ENCODE measurements at places on chromosomes 7 and 10.

- DNase-seq = no peak
Observed at GRCh38 chr7:289209-289755, 688 bp upstream of the FOXL3 start.

DNA sequence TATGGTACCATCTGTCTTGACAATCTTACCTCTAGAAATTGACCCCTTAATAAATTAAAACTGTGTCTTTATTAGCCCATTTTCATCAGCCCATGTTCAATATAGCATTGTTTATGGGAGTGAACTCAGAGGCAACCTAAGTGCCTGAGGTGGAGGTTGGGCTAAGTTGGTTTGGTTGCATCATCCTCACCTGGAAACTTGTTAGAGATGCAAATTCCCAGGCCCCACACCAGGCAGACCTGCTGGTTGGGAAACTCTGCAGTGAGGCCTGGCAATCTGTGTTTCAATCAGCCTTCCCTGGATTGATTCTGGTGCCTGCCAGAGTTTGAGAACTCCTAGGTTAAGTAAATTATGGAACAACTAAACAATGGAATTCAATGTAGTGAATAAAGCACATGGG, 9.4 kb upstream of the FAM170B start:
- DNase-seq = no peak

GRCh38 chr7:123415625-123416024, 118.8 kb downstream of the IQUB start:
- no peak for DNase-seq

- no peak for DNase-seq
Observed at GRCh38 chr7:125390981-125391380, 461.4 kb upstream of the POT1 start.

- DNase-seq = peak; percentile 36
Observed at GRCh38 chr10:96642973-96643372, 56.2 kb upstream of the TM9SF3 start.

DNA sequence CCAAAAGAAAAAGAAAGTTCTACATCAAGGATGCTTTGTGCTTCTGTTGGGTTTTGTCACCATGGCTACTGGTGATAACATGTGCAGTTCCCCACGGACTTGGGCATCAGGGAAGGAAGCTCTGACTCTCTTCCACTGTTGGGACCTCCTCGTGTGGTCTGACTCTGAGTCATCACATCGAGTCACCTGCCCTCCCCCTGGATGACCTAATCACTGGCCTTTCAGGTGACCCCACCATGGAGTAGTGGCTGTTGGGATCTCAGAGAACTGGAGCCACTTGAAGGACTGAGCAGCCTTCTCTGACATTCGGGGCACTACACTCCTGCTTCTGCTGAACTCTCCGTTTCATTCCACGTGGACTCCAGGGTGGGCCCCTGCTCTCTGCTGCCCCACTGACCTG, 60.8 kb upstream of the DOCK1 start:
- DNase-seq = no peak

GRCh38 chr10:42877496-42878030, 95.0 kb downstream of the BMS1 start:
- no peak for DNase-seq

DNA sequence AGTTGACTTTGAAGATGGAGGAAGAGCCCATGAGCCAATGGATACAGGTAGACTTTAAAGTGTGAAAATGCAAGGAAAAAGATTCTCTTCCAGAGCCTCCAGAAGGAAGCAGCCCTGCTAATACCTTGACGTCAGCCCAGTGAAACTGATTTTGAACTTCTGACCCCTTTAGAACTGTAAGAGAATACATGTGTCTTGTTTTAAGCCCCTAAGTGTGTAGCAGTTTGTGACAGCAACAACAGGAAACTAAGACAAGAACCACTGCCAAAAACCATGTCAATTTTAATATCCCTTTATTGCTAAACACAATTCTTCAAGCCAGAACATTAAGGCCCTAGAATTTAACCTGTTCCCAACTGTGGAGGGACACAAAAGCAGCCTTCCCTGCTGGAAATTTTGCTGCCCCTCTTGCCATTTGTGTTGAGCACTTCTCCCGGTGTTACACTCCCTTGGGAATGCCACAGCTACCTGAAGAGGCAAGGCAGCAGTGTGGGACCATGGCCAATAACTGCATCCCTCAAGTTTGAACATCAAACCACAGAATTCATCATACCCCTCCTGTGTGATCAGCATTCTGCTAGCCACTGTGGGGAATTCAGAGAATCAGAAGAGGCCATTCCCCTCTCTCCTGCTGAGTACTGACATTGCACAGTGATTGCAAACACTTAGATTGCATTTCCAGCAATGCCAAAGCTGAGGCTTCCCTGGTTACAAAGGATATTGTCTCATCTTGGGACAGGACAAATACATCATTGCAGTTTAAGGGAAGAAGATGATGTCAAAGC, 12.3 kb upstream of the CCDC172 start:
- no peak for DNase-seq

- DNase-seq = no peak
Observed at GRCh38 chr10:78742730-78743615, 325.8 kb upstream of the ZMIZ1 start.

- DNase-seq = no peak
Observed at GRCh38 chr10:93461109-93461806, 20.9 kb downstream of the MYOF start.

DNA sequence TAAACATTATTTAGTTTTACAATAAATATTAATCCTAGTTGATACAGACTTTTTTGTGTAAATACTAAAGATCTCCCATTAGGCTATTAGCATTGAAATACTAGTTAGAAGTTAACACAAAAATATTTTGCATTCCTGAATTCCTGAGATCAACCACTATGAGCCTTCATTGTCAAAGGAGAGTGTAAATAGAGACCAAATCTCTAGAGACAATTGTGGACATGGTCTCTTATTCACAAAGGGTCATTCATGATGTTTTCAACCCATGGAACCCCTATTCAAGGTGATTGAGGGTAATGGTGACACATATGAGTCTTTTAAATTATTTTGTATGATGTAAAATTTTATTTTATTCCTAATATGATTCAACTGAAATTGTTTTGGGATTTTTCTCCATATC, 1454.8 kb upstream of the LRRTM3 start:
- DNase-seq = no peak

GRCh38 chr7:130458257-130458656, 17.4 kb upstream of the CEP41 start:
- DNase-seq = no peak

- DNase-seq = no peak
Observed at GRCh38 chr7:121002048-121002756, 13.7 kb downstream of the CPED1 start.

GRCh38 chr10:9342885-9343570, 1288.5 kb downstream of the GATA3 start:
- DNase-seq = no peak

GRCh38 chr7:106704000-106704840, 43.3 kb upstream of the CCDC71L start:
- peak; percentile 1 for DNase-seq

GRCh38 chr7:34396437-34397064, 261.5 kb upstream of the NPSR1 start:
- DNase-seq = no peak

DNA sequence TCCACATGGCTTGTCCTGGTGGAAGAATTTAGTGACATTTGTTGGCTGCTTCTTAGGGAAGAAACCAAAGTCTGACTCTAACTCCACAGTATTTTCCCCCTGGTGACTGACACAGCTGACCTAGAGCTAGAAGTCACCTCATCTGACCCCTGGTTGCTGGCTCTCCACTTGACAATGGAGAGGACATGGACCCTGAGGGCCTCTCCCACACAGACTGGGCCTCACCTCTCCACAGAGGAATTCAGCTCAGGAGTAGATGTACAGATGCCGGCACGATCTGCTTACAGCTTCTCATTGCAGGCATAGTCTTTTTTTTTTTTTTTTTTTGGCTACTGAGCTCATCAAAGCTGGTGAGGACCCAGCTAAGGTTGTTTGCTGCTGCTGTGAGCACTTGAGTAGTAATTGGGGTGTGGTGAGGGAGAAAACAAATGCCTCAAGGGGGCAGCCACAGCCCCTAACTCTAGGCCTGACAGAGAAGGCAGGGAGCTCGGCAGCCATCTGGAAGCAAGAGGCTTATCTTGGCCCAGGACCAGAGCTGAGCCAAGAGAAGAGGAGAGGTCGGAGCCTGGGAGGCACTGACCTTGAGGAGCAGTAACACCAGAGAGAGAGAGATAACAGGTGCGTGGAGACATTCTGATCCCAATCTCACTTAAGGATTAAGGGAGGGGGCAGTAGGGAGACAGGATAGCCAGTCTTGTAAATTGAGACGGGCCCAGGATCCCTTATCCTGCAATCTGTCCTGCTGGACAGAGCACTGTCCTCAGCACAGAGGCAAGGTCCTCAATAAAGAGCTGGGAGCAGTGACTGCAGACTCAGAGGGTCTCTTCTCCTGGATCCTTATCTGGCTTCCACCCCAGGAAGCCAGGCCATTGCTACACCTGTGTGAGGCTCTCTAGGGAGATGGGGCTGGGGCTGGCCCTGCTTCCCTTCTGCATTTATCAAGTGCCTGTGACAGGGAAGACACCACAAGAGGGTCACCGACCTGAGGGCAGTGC, 9.4 kb downstream of the PRSS58 start:
- DNase-seq = no peak

DNA sequence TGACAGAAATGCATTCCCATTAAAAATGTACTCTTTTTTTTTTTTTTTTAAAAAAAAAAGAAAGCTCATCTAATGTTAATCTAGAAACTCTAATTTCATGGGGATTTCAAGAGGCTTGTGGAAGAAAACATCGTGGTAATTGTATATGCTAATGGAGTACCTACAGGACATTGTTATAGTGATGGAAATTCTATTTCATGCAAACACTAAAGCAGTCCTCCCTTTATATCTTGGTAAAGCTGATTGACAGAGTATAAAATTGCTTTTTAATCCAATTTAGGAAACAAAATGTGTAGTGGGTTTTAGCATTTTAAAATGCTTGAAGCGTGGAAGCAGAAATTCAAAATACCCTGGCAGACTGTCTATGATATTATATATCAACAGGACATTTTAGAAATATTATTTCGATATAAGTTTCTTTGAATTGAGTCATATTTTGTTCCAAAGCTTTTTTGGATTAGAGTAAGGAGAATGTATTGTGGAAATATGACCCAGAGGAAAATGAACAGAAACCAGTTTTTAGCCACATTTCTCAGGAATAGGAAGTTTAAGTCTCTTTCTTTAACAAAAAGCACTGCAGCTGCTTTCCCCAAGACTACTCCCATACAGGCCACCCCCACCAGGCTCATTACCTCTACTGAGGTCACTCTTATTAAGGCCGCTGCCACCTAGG, 121.9 kb downstream of the WNT2 start:
- DNase-seq = no peak

- DNase-seq = no peak
Observed at GRCh38 chr10:109103278-109103677, 820.0 kb downstream of the XPNPEP1 start.

- DNase-seq = no peak
Observed at GRCh38 chr7:1810961-1811849, 141.1 kb downstream of the ELFN1 start.

DNA sequence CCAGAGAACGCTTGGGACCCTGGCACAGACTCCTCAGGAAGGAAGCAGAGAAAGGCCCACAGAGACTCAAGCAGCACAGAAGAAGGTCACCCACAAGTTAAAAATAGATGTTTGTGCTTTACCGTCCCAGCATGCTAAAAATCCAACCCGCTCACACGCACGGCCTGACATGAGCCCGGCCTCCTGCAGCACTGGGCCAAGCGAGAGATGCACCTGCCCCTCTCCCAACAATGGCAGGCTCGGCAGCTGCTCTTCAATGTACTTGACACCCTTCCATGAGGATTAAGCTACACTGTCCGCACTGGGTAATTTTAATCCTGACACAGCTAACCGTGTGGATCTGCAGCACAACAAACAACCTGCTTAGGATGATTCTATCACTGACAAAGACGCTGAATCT, 9.3 kb downstream of the DIP2C start:
- no peak for DNase-seq

GRCh38 chr7:23164846-23165245, 17.0 kb upstream of the NUP42 start:
- DNase-seq = no peak

- DNase-seq = no peak
Observed at GRCh38 chr10:131574707-131575430, 263.3 kb upstream of the TCERG1L start.

GRCh38 chr7:20786421-20786778, 286 bp downstream of the SP8 start:
- no peak for DNase-seq

GRCh38 chr7:5083311-5083711, 37.7 kb downstream of the RBAK start:
- no peak for DNase-seq

DNA sequence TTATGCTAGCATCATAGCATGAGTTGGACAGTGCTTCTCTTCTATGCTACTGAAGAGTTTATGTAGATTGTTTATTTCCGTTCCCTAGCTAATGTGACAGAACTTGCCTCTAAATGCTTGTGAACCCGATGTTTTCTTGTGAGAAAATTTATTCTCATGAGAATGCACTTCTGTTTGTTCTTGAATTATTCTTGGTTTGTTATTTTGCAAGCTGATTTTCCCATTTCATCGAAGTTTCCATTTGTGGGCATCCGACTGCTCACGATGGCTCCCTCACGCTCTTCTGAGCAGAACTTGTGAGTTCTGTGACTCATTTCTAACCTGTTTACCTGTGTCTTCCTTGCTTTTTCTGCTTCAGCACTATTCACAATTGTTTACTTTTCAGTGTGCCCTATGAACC, 59.9 kb downstream of the WDFY4 start:
- no peak for DNase-seq

GRCh38 chr10:122780391-122780790, 65.3 kb downstream of the CUZD1 start:
- DNase-seq = no peak

GRCh38 chr10:71045204-71045809, 156.9 kb upstream of the PCBD1 start:
- no peak for DNase-seq

DNA sequence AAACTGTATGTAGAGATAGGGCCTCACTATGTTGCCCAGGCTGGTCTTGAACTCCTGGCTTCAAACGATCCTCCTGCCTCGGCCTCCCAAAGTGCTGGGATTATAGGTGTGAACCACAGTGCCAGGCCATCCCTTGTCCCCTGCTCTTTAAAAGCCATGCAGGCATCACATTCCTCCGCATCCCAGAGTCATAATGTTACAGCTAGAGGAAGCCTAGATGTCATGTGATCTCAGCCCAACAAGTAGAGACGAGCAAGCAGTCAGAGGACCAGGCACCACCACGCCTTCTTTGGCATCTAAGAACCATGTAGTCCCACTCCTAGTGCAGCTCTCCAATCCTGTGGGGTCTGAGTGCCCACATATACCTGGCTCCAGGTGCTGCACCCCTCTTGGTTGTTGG, 13.1 kb downstream of the PODXL start:
- DNase-seq = no peak

- DNase-seq = no peak
Observed at GRCh38 chr7:31002256-31002655, 38.5 kb downstream of the GHRHR start.

GRCh38 chr10:78876449-78876848, 192.3 kb upstream of the ZMIZ1 start:
- DNase-seq = no peak

DNA sequence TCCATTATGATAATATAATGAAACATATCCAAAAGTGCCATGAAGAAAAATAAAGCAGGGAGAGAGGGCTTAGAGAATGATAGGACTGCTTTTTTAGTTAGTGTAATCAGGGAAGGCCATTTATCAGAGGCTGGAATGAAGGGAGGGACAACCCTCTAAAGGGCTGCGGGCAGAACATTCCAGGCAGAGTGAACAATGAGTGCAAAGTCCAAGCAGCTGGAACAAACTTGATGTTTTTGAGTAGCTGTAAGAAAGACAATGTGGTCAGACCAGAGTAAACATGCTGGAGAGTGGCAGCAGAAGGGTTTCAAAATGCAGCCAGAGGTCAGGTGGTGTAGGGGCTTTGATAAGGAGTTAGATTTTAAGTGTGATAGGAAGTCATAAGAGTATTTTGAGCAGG, 65.6 kb upstream of the CCDC6 start:
- DNase-seq = no peak

All from activated CD4-positive, alpha-beta T cell treated with anti-CD3 and anti-CD28 coated beads, Interleukin-2, amount 50 U/mL, for 1 hour (primary cell).